ENCODE measurements at places on chromosomes 5 and 9.
A peak's percentile ranks its signal among the peaks of the same experiment; 100 is the strongest.

- H3K36me3 ChIP-seq, result no peaks in the 10 kb centered on the region
- no peak for DNase-seq
- H3K27me3 ChIP-seq, result peaks cover 37% of the 10 kb centered on the region
Observed at GRCh38 chr5:2750758-2751464, 566 bp downstream of the IRX2 start.

- H3K27me3 ChIP-seq, result no peaks in the 10 kb centered on the region
- peaks cover 6% of the 10 kb centered on the region for H3K4me1 ChIP-seq
- no peak overlapping the region for H3K27ac ChIP-seq
- H3K4me3 ChIP-seq, result no peak overlapping the region
Observed at GRCh38 chr9:111815285-111816070, 20.7 kb upstream of the SHOC1 start.

DNA sequence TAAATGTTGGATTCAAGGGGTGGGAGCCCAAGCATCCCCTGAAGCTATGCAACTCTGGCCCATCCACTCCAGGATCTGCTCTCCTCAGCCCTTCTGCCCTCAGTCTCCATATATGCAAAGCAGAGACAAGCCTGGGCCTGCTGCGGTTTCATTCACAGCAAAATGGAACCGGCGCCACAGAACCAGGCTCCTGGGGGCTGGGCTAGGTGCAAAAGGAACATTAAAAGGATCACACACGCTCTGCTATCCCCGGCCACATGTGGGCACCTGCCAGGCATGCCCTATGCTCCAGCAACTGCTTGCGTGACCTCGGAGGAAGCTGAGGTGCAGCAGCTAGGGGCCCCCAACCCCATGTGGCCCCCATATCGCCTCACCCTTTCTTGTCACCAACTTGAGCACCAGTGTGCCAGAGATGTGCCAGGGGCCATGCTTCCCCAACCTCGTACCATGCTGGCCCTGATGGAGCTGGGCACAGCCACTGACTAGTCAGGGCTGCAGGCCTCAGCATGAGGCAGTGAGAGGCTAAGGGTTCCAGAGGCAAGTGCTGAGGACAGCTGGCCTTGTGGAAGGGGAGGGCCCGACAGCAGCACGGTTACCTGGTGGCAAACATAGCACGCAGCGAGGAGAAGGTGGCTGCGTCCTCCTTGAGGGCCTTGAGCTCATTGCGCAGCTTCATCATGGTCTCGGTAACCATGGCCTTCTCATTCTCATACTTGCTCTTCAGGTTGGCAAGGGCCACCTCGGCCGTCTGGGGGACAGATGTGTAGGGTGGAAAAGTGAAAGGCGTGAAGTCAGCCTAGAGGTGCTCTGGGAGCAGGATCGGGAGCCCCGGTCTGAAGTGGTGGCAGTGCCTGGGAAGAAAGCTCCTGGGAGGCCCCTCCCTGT, 47.2 kb downstream of the BICD2 start:
- no peak overlapping the region for H3K27ac ChIP-seq
- no peaks in the 10 kb centered on the region for H3K4me1 ChIP-seq
- peaks cover 24% of the 10 kb centered on the region for H3K36me3 ChIP-seq
- no peaks in the 10 kb centered on the region for H3K27me3 ChIP-seq
- H3K4me3 ChIP-seq, result no peak overlapping the region

DNA sequence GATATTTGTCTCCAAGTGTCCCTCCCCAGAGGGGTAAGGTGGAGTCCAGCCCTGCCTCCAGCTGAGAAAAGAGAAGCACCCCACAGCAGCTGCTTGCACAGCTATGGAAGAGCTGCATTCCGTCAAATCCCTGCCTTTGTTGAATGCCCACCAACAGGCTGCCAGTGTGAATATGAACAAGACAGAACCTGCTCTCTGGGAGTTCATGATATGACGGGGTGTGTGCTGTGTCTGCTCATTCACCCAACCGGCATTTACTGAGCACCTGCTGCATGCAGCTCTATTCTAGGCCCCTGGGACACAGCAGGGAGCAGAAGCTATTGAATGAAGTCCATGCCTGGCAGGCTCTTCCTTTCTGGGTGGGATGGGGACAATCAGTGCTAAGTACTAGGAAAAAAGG, 238.8 kb downstream of the GADD45G start:
- no peak overlapping the region for H3K4me3 ChIP-seq
- H3K36me3 ChIP-seq, result no peaks in the 10 kb centered on the region
- H3K4me1 ChIP-seq, result peaks cover 7% of the 10 kb centered on the region
- H3K27me3 ChIP-seq, result no peaks in the 10 kb centered on the region
- no peak overlapping the region for H3K27ac ChIP-seq
- no peak for DNase-seq

DNA sequence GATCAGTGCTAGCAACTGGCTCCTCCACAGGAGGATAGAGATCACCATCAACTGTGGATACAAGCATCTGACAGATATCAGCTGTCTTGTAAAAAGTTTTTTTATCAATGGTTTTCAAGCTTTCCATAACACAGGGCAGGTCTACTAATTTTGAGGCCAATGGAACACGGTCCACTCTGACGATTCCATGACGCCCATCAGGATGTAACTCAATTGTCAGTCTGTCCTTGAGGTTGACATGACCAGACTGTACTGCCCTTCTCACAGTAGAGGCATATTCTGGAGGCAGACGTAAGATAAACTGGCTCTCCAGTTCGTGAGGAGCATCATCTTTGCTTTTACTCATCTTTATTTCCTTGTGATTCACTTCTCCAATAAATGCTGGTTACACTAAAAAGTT, 885 bp downstream of the TAF7 start:
- peak overlapping the region; percentile 20 for H3K4me3 ChIP-seq
- no peak for DNase-seq
- H3K36me3 ChIP-seq, result peaks cover 1% of the 10 kb centered on the region
- H3K27ac ChIP-seq, result no peak overlapping the region
- H3K27me3 ChIP-seq, result no peaks in the 10 kb centered on the region

- no peaks in the 10 kb centered on the region for H3K27me3 ChIP-seq
- no peak for DNase-seq
- H3K4me1 ChIP-seq, result peaks cover 10% of the 10 kb centered on the region
- no peak overlapping the region for H3K4me3 ChIP-seq
- no peak overlapping the region for H3K27ac ChIP-seq
Observed at GRCh38 chr5:73273379-73274050, 100.5 kb downstream of the TMEM174 start.

DNA sequence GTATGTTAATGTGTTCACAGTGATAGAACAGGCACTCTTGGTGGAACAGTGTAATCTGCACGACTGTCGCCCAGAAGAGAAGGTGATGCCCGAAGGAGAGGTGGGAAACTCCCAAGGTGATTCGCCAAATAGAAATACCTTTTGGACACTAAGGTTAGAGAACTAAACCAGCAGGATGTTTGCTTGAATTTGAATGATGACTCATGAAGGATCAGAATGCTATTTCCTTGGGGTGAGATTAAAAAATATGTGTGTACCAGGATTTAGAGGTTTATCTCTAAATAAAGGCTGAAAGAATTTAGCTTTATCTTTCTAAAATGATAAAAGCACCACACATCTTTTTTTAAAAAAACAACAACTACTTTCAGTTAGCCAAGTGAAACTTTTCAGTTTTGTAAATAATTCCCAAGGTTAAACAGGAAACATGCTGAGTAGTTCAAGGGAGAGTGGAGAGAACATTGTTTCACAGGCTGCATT, 297.4 kb upstream of the TAS2R1 start:
- H3K27ac ChIP-seq, result no peak overlapping the region
- no peaks in the 10 kb centered on the region for H3K27me3 ChIP-seq
- H3K4me3 ChIP-seq, result no peak overlapping the region
- no peak for DNase-seq

- peaks cover 61% of the 10 kb centered on the region for H3K4me1 ChIP-seq
- no peak overlapping the region for H3K4me3 ChIP-seq
- no peak for DNase-seq
- H3K36me3 ChIP-seq, result no peaks in the 10 kb centered on the region
Observed at GRCh38 chr9:113395000-113395861, 5.9 kb downstream of the ALAD start.

DNA sequence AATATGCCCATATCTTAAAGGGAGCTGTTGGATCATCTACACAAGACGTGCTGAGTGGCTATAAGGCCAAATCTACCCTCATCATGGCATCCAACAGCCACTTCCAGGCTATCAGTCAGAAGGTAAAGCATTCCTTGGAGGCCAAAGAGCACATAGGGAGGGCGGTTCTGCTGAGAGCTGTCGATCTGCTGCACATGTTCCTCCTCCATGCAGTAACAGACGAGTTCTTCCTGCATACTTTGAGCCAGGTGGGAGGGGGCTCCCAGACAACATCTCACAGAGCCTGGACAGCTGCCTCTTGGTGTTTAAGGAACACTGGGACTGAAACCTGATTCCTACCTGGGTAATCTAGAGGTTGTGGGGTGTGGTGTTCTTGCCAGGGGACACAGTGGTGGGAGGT, 93.3 kb upstream of the RAI14 start:
- no peaks in the 10 kb centered on the region for H3K27me3 ChIP-seq
- H3K4me3 ChIP-seq, result no peak overlapping the region
- DNase-seq, result no peak
- peaks cover 10% of the 10 kb centered on the region for H3K4me1 ChIP-seq
- H3K36me3 ChIP-seq, result no peaks in the 10 kb centered on the region

GRCh38 chr9:96567203-96567700, 52.4 kb downstream of the CDC14B start:
- peak overlapping the region; percentile 86 for H3K4me3 ChIP-seq
- H3K27ac ChIP-seq, result peak overlapping the region; percentile 94
- H3K27me3 ChIP-seq, result no peaks in the 10 kb centered on the region
- H3K36me3 ChIP-seq, result no peaks in the 10 kb centered on the region
- H3K4me1 ChIP-seq, result peaks cover 5% of the 10 kb centered on the region
- DNase-seq, result no peak

GRCh38 chr5:150313501-150313900, 10.8 kb upstream of the ARSI start:
- no peaks in the 10 kb centered on the region for H3K36me3 ChIP-seq
- H3K27ac ChIP-seq, result no peak overlapping the region
- H3K27me3 ChIP-seq, result no peaks in the 10 kb centered on the region
- DNase-seq, result no peak
- no peaks in the 10 kb centered on the region for H3K4me1 ChIP-seq
- H3K4me3 ChIP-seq, result no peak overlapping the region

GRCh38 chr5:144028058-144028457, 142.4 kb downstream of the YIPF5 start:
- H3K4me3 ChIP-seq, result no peak overlapping the region
- H3K27me3 ChIP-seq, result no peaks in the 10 kb centered on the region
- peak overlapping the region; percentile 71 for H3K27ac ChIP-seq
- no peaks in the 10 kb centered on the region for H3K36me3 ChIP-seq
- DNase-seq, result no peak
- no peaks in the 10 kb centered on the region for H3K4me1 ChIP-seq

- DNase-seq, result no peak
- no peak overlapping the region for H3K4me3 ChIP-seq
- no peaks in the 10 kb centered on the region for H3K36me3 ChIP-seq
- peaks cover 34% of the 10 kb centered on the region for H3K4me1 ChIP-seq
- H3K27ac ChIP-seq, result no peak overlapping the region
Observed at GRCh38 chr5:55495216-55495615, 39.5 kb downstream of the PLPP1 start.

GRCh38 chr9:84742261-84742660, 72.7 kb downstream of the NTRK2 start:
- H3K36me3 ChIP-seq, result no peaks in the 10 kb centered on the region
- DNase-seq, result no peak
- H3K4me3 ChIP-seq, result no peak overlapping the region
- H3K27ac ChIP-seq, result no peak overlapping the region
- no peaks in the 10 kb centered on the region for H3K27me3 ChIP-seq

DNA sequence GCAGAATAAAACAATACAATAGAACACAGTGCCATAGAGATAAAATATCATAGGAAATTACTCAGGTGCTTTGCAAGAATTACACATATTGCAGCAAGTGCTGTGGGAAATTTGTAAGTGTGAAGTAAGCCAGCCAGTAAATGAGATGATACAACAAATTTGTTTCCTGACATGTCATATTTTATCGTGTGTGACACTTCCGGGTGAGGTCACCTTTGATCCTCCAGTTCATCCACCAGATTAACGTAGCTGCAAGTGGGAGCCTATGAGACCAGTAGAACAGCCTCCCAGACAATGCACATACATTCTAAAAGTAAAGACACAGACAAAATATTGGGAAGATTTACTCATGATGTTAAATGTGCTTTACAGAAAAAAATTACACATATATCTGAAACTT, 72.2 kb downstream of the PRDM9 start:
- no peak overlapping the region for H3K27ac ChIP-seq
- no peaks in the 10 kb centered on the region for H3K27me3 ChIP-seq
- no peaks in the 10 kb centered on the region for H3K36me3 ChIP-seq

DNA sequence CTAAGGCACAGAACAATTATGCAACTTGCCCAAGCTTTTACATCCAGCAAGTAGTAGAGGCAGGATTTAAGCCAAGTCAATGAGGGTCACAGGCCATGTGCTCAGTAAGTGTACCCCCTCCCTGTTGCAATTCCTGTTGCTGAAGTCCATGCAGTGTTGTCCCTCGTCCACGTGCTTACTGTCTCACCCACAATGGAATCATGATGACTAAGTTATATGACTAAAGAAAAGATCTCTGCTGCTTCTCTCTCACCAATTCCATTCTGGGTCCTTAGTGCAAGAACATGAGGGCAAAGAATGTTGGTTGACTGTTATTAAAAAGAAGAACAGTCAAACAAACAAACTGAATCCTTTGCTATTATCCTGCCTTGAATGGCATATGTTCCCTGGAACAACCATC, 233.6 kb upstream of the SLC24A2 start:
- no peak for DNase-seq
- no peak overlapping the region for H3K27ac ChIP-seq
- H3K36me3 ChIP-seq, result no peaks in the 10 kb centered on the region
- H3K27me3 ChIP-seq, result no peaks in the 10 kb centered on the region

GRCh38 chr5:109005297-109006009, 257.8 kb downstream of the FER start:
- no peak overlapping the region for H3K4me3 ChIP-seq
- H3K27me3 ChIP-seq, result no peaks in the 10 kb centered on the region
- DNase-seq, result no peak

DNA sequence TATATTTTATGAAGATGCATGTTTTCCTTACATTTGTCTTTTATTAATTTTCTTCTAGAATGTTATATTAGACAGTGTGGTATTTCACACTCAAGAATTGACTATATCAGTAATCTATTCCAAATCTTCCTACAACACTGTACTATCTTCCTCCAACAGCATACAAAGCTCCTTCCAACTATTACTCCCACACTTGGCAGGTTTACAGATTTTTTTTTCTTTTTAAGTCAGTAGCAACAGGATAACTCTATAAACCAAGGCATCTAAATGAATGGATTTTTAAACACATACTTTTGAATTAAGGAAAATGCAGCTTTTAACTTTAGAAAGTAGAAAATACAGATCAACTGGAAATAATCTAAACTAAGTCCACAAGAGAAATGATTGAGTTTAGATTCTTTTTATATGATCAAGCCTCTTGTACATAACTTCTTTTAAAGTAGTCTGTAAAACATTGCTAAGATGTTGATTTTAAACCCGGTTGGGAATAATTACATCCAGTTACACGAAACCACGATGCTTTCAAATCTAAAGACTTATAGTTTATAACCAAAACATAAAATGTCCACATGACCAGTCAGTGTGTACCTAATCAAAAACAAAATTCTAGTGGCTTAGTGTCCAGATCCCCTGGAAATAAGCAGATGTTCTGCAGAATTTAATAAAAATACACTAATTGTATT, 281.6 kb downstream of the ADAMTS6 start:
- no peak for DNase-seq
- no peak overlapping the region for H3K27ac ChIP-seq
- no peaks in the 10 kb centered on the region for H3K36me3 ChIP-seq

- DNase-seq, result no peak
- H3K36me3 ChIP-seq, result no peaks in the 10 kb centered on the region
- no peak overlapping the region for H3K27ac ChIP-seq
- no peak overlapping the region for H3K4me3 ChIP-seq
- no peaks in the 10 kb centered on the region for H3K4me1 ChIP-seq
Observed at GRCh38 chr9:113844466-113844865, 31.6 kb upstream of the ZNF618 start.

Data from body of pancreas (tissue), 4 donors.